ENCODE measurements at places on chromosomes 11 and 22.

DNA sequence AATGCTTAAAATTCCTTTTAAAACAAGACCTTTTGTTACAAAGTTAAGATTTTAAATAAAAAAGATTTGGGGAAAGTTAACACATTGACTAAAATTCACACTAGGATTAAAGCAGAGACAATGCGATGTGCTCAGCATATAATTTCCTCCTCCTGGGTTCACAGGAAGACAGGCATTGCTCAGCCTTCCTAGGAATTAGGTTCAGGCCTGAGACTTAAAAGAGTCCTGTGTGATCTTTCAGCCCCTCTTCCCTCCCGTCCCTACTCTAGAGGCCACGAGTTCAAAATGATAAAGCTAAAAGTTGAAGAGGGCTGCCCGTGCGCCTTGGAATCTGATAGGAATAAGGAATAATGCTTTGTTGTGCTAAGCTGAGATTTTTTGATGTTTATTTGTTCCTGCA lies 218.6 kb downstream of the KIRREL3 start:
- no peak for DNase-seq

DNA sequence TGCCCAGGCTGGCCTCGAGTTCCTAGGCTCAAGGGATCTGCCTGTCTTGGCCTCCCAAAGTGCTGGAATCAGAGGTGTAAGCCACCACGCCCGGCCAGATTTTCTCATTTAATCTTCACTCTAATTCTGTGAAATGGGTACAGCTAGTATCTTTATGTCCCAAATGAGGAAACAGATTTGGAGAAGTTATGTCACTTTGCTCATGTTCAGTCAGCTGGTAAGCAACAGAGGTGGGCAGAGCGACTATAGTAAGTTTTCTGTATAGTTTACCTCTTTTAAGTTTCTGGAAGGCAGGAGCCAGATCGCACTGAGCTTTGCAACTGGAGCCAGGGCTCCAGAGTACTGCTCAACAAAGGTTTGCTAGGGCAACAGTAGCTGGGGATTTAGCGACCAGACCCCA lies 33.2 kb downstream of the RCOR2 start:
- no peak for DNase-seq

GRCh38 chr11:1586699-1587098 lies 1.6 kb upstream of the KRTAP5-1 start:
- no peak for DNase-seq

GRCh38 chr11:130022799-130023198 lies 20.2 kb upstream of the PRDM10 start:
- DNase-seq: no peak

DNA sequence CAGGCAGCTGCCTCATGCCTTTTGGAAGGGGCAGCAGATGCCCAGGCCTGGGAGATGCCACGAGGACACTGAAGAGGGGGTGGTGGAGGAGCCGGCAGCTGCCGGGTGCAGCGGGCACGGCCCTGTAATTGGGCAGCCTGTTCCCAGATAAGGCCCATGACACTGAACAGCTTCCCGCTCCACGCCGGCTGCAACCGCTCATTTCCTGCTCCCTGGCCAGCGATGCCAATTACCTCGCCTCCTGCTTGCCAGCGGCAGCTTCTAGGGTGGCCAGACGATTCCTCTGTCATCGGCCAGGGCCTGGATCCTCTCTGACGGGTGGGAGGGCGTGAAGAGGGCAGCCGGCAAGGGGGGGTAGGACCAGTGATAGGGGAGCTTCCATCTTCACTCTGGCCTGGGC lies 22.8 kb downstream of the FLRT1 start:
- DNase-seq: no peak

DNA sequence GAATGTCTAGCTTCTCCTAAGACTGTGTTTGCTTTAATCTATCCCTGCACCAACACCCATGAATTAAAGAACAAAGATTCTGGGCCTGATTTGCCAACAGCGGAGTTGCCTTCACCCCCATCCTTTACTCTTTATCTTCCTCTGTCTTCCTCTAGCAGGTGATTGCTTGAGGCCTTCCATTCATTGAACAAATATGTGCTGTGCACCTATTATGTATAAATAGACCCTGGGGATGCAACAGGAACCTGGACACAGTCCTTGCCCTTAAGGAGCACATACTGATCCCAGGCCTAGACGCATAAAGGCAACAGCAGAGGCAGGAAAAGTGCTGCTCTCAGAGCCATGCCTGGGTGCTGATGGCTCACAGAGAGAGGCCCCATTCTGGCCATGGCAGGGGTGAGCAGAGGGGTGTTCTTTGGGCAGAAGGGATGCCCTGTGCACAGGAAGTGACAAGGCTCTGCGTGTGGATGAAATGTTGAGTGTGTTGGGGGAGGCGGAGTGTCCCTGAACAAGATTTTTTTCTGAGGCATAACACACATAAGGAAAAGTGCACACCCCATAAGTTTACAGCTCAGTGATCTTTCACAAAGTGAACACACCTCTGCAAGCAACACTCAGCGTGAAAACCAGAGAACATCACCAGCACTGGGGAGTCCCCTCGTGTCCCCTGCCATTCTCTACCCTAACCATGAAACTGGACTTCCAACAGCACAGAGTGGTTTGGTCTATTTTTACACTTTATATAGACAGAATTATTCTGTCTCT lies 145.9 kb downstream of the GRIK4 start:
- DNase-seq: no peak

DNA sequence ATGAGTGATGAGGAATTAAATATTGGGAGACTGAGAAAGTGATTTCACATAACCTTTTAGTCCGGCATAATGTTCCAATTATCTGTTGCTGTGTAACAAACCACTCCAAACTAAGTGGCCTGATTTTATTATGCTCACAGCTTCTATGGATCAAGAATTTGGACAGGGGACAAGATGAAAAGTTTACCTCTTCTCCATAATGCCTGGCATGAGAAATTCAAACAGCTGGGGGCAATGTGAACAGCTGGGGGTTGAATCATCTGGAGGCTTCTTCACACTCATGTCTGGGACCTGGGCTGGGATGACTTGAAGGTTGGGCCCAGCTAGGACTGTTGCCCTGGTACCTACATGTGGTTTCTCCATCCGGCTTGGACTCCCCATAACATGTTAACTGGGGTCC lies 99.4 kb upstream of the DRD2 start:
- no peak for DNase-seq

DNA sequence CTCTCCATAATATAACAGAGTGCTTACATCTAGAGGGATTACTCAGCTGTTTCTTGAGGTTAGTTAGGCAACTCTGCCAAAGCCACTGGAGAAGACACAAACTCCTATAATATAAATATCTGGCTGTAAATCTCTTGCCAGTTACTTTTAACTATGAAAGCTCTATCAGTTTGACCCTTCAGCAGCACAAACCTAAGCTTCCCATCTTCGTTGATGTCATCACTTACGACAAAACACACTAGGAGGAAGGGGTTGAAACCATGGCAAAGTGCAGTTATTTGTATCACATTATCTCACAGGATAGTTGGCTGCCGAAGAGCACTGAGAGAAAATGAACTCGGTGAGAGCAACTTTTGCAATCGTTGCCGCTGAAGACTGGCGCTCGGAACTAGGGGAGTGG lies 922.1 kb downstream of the OPCML start:
- no peak for DNase-seq

GRCh38 chr22:49807780-49808708 lies 19.6 kb downstream of the BRD1 start:
- no peak for DNase-seq

DNA sequence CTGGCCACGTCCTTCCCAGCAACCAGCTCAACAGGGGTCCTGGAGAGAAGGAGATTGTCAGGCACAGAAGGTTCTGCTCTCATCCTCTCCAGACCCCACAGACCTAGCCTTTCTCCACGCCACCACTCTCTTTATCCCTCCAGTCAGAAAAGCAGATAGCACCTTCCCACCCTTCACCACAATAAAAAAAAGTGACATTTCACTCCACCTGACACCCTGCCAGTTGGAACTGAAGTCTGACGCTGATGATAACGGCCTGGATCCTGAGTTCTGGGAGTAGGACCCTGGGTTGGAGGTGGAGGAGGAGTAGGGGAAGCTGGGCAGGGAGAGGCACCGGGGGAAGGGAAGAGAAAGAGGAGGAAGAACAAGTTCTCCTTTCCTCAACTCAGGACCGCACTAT lies 127.5 kb upstream of the ANO1 start:
- DNase-seq: no peak

- DNase-seq: no peak
Measured at GRCh38 chr22:27480487-27480886, 321.1 kb downstream of the MN1 start.

GRCh38 chr11:69899957-69900821 lies 81.0 kb upstream of the FGF3 start:
- no peak for DNase-seq

GRCh38 chr11:106733635-106734034 lies 284.6 kb downstream of the GUCY1A2 start:
- no peak for DNase-seq

GRCh38 chr22:36081023-36081431 lies 52.4 kb upstream of the RBFOX2 start:
- DNase-seq: peak; percentile 88

DNA sequence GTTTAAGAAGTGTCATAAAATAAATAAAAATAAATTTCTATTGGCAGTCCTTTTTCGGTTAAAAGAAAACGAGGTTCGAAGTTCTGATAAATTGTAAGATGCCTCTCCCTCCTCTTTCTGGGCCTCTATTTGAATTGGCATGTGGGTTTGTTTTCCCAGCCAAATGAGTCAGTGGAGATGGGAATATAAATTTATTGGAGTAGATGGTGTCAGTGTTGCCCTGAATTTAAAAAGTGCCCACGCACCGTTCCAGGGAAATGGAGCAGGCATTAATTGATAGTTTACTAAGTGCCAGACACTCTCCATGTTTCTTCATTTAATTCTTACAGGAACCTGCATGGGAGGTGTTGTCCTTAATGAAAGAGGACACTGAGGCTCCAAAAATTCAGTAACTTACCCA lies 119.2 kb downstream of the FEZ1 start:
- no peak for DNase-seq

DNA sequence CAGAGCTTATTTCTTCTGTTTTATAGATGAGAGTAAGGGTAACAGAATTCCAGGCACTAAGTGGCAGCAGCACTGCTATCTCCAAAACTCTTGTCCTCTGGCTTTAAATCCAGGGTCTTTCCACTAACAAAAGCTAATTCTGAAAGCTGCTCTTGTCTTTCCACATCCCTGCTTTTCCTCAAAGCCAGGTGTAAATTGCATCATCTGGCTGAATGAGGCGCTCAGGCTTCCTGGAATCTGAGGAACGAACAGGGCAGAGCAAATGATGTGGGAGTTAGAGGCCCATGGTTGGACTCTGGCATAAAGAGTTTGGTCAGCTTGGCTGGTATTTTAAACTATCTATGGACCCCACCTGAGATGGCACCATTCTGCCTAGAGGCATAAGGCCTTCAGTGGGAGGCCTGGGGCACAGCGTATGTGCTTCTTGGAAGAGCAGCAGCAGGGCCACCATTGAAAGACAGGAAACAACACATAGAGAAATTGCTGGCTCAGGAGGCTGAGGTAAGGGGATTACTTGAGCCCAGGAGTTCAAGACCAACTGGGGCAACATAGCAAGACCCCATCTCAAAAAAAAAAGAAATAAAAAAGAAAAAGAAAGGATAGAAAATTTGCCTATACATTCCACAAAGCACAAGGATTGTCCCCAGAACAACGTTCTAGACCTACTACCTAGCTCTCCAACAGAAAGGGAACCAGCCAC lies 1.9 kb downstream of the KCNJ5 start:
- no peak for DNase-seq

DNA sequence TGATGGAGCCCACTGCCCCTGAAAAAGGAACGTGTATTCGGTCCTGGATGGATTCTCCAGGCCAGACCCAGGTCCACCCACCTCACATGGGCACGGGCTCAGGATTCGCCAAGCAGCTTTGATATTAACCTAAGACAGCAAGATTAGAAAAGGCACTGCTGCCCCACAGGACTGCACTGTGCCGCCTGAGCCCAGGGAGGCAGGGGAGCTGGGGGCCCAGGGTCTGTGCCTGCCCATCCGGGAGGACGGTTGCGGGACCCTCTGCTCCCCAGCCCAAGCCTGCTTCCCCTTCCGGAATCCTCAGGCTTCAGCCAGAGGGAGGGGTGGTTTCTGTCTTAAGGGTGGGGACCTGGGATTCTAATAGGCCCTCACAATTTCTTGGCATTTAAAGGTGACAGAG lies 13.5 kb upstream of the VSIG10L2 start:
- no peak for DNase-seq

DNA sequence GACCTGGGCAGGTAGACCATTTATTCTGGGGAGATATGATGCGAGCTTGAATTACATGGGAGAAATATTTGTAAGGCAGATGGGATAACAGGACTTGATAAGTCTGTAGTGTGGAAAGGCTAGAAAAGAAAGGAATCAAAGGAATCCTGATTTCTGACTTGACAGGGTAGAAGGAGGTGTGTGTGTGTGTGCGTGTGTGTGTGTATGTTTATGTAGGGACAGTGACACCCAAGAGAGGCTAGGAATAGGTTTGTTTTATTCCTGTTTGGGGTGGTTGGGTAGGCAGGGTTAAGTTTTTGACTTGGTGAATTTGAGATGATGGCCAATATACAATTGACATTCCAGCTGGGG lies 390 bp upstream of the HTATIP2 start:
- no peak for DNase-seq

GRCh38 chr22:40330615-40331014 lies 15.7 kb upstream of the ADSL start:
- no peak for DNase-seq

GRCh38 chr11:64020976-64021756 lies 14.6 kb upstream of the FLRT1 start:
- DNase-seq: no peak

GRCh38 chr11:16807306-16807705 lies 68.9 kb downstream of the C11orf58 start:
- no peak for DNase-seq

- DNase-seq: no peak
Measured at GRCh38 chr11:66388780-66389386, 17.3 kb upstream of the SLC29A2 start.

DNA sequence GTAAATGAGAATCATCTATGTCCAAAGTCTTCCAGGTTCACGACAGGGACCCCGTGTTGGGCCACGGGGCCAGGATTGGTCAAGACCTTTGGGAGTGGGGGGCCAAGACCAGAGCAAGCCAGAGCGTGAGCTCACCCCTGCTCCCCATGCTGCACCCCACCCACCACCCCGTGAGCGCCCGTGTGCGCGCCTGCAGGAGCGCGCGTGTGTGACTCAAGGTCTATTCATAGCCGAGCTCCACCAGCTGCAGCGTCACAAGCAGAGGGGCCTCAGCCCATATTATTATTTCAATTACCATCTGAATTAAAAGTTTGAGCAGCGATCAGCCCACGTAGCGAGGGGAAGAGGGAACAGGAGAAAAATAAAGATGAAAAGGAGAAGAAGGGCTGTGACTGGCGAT lies 5.2 kb downstream of the KCNJ4 start:
- no peak for DNase-seq

DNA sequence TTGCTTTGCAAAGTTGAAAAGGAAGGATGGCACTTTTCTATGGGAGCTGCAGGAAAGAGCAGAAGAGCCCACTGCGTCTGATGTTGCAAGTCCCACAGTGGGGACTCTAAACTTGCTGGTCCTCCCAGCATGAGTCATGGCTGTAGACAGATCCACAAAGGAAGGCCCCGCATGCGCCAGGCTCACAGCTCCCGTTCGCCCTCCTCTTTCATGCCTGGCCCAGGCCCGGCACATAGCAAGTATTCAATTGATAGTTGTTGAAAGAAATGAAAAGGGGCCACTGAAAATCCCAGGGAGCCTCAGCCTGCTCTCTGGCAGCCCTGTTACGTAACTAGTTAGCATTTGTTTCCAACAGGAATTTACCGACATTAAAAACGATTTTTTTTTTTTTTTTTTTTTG lies 18.9 kb downstream of the AP1B1 start:
- DNase-seq: peak; percentile 46

GRCh38 chr11:128470081-128470480 lies 117.3 kb downstream of the ETS1 start:
- no peak for DNase-seq

GRCh38 chr11:123122852-123123251 lies 60.9 kb upstream of the HSPA8 start:
- DNase-seq: no peak
